ENCODE measurements at places on chromosomes 12 and 14.

- DNase-seq, result no peak
Observed at GRCh38 chr12:84201976-84202375, 710.6 kb downstream of the SLC6A15 start.

DNA sequence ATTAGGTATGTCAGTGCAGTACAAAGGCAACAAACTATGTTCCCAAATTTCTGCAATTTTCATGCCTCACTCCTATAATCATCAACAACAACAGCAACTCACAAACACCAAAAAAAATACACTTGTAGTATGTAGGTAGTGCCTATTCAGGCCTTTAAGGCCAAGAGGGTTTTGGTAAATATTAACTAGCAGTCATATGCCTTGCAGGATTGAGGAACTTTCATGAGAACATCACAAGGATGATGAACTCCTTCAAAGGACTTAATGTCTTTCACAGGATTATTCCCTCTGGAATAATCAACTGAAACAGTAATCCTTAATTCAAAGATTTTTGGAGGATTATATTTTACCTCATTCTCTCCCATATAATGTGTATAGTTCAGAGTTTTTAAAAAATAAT is 293.8 kb downstream of the NOVA1 start:
- no peak for DNase-seq

- DNase-seq, result no peak
Observed at GRCh38 chr12:113407931-113408600, 4.4 kb upstream of the SDS start.

DNA sequence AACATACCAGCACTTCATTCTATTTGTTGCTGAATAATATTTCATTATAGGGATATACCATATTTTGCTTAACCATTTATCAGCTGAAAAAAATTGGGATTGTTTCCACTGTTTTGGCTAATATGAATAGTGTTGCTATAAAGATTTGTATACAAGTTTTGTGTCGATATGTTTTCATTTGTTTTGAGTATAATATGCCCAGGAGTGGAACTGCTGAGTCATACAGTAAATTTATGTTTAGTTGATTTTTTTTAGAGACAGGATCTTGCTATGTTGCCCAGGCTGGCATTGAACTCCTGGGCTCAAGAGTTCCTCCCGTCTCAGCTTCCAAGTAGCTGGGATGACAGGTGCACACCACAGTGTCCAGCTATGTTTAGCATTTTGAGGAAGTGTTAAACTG is 131.5 kb upstream of the TMCC3 start:
- no peak for DNase-seq

- DNase-seq, result no peak
Observed at GRCh38 chr14:64689289-64689688, 14.9 kb upstream of the PLEKHG3 start.

DNA sequence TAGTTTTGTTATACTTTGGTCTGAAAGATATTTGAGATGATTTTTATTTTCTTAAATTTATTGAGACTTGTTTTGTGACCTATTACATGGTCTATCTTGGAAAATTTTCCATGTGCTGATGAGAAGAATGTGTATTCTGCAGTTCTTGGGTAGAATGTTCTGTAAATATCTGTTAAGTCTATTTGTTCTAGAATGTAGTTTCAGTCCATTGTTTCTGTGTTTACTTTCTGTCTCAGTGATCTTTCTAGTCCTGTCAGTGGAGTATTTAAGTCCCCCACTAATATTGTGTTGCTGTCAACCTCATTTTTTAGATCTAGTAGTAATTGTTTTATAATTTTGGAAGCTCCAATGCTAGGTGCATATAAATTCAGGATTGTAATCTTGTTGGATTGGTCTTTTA is 30.4 kb upstream of the SCAF11 start:
- no peak for DNase-seq

- DNase-seq, result no peak
Observed at GRCh38 chr14:68947802-68948201, 31.3 kb downstream of the ACTN1 start.

DNA sequence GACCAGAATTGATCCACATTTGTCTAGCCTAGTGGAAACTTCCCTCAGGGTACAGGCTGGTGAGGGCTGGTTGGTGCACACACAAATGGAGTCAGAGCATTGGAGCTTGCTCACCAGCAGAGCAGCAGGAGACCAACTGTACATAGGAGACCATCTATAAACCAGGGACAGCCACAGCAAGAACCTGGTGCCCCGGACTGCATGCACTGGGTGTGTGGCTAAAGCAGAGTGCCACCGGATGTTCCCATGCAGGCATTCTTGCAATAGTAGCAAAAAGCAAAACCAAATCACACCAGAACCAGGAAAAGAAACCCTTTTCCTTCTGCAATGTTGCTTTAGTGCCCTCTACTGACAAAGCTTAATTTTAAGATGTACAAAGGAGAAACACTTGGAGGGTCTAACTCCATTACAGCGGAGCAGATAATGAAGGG is 136.4 kb downstream of the MDGA2 start:
- DNase-seq, result peak; percentile 36

DNA sequence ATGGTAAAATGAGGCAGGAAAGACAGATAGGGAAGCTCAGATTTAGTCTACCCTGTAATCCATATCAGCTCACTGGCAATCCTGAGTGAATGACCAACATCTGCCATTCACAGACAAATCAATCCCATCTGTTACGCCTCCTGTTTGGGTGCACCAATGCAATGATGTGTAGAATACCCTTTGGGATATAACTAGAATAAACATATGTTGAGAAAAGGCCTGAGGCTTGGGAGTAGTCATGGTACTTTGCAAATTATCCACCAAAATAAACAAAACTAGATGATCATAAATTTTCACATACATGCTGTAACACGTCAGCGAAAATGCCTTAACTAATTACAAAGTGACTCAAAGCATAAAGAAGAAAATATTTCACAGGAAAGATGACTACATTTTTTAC is 78.8 kb downstream of the KCNC2 start:
- DNase-seq, result no peak

- no peak for DNase-seq
Observed at GRCh38 chr12:67720351-67720856, 71.9 kb downstream of the DYRK2 start.

DNA sequence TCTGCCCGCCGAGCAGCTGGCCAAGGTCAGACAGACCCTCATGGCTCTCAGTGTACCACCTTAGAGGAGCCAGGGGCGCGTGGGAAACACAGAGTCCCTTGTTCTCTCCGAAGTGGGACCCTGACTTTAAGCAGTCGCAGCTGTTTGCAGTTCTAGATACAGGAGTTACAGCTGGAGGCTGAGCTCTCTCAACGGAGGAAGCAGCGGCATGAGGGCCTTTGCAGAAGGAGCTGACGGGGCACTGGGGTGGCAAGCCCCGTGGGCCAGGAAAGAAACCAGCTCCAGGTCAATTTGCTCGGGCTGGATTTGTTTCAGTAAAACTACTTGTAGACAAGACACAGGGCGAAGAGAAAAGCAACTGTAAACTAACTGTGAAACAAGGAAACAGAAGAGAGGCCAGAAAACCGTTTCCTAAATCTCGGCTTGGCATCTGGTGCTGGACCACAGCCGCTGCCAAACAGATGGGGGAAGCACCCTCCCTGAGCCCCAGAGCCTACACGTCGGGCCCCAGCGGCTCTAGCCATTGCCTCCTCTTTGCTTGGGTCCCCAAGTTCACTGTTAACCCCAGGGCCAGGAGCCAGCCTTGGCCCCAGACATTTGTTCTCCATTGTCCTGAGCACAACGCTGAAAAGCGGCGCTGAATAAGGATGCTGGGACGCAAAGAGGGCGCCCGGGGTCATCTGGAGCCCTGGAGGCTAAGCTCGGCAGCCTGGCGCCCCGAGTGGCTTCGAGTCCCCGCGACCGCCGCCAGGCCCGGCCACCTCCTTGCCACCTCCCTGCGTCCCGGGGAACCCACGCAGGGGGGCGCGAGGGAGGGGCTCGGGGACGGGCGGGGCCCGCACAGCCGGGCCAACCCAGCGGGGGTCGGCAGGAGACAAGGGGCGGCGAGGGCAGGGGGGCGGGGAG is 914 bp upstream of the PACS2 start:
- peak; percentile 83 for DNase-seq

GRCh38 chr12:76548222-76548837 is 11.2 kb downstream of the OSBPL8 start:
- DNase-seq, result no peak

GRCh38 chr14:101087614-101088394 is 184.3 kb upstream of the RTL1 start:
- no peak for DNase-seq

- no peak for DNase-seq
Observed at GRCh38 chr12:27252934-27253333, 8.8 kb downstream of the STK38L start.

DNA sequence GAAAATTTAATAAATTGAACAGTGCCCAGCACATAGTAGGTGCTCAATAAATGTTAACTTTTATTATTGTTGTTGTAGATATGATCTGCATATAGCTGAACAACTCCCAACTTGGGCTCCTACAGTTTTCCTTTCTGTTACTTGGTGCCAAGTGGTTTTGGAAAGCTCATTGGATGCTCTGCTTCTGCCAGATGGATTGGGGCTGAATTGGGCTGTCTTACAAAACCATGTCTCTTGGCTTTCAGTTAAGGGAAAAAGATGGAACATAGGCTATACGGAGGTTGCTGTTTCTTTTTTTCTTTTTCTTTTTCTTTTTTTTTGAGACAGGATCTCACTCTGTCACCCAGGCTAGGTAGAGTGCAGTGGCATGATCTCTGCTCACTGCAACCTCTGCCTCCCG is 140.7 kb upstream of the PWP1 start:
- no peak for DNase-seq

- no peak for DNase-seq
Observed at GRCh38 chr14:100827101-100828021, 1.4 kb downstream of the MEG3 start.

GRCh38 chr12:54370171-54370730 is 6.0 kb upstream of the GPR84 start:
- DNase-seq, result no peak

DNA sequence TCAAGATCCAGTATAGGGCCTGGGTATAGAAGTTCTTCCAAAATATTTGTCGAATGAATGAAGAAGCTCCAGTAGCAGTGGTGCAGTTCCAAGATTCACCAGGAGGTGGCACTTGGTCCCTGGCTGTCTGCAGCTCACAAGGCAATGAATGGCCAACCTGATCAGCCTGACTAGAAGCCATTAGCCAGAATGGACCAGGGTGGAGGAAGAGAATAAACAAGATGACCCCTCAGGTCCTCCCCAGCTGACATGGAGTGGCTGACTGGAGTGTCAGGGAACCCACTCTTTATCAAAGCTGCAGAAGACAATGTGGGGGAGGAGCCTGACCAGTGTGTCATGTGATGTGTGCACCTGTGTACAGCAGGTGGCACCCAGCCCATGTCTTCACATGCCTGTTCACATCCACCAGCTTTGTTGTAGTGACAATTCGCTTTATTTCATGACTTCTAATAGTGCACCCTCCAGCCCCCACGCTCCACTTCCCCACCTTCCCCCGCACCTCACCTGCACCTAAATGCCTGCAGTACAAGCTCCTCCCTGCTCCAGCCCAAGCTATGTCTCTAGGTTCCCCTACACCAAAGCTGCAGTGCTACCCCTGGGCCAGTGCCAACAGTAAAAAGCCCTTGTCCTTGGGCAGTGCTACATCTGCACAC is 3.0 kb downstream of the LTBP2 start:
- DNase-seq, result peak; percentile 83

GRCh38 chr12:49296034-49296835 is 1.3 kb downstream of the PRPH start:
- peak; percentile 84 for DNase-seq

DNA sequence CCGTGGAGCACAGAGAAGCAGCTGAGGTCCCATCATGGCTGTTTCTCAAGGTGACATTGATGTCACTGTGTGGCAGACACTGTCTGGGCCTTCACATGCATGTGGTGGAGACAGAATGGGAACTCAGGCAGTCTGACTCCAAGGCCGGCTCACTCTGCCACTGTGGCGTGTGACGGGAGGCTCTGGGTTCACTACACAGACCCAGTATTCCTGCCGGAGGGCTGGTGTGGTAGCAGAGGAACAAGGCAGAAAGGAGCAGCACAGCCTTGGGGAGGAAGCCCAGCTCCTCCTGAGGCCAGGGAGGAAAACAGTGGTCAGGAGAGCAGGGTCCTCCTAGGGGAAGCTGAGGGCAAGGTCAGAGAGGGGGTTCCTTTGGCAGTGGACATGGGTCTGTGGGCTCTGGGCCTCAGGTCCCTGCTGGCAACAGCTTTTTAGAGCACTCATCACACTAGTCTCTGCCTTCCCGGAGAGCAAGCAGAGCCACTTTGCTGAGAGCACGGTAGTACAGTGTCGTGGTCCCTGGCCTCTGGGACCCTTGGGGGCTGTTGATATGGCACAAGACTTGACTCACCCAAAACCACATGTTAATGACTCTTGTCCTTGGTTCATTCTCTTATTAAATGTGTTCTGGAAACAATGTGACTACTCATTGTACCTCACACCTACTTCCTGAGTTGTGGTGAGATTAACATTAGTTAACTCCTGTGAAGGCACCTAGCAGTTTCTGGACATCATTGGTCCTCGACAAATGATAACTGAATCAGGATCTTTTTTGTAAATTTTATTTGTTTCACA is 21.3 kb downstream of the DCAF4 start:
- no peak for DNase-seq

- DNase-seq, result no peak
Observed at GRCh38 chr12:103839103-103839502, 1.9 kb downstream of the NT5DC3 start.

DNA sequence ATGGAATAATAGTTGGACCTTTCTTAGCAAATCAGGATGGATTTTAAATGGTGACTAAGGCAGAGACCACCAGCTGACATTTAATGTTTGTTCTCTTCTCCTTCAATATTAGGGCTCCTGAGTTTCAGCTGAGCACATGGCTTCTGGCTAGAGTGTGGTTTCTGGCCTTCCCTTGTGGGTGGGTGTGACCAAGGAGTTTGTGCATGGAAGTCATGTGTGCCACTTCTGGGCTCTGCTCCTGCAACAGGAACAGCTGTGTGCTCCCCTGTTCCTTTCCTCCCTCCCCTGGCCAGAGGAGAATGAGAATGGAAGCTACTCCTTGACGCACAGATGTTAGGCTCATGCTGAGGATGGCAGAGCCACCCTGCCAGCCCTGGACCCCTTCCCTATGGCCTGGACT is 44.2 kb downstream of the CCDC175 start:
- DNase-seq, result no peak

GRCh38 chr12:81339071-81339470 is 261.2 kb downstream of the ACSS3 start:
- no peak for DNase-seq

- DNase-seq, result peak; percentile 3
Observed at GRCh38 chr12:69388371-69388770, 28.8 kb downstream of the YEATS4 start.
